ENCODE measurements at places on chromosomes 16 and 17. TPM values are rescaled to one million over a fixed set of nuclear protein-coding genes. Genes with fewer than 3 reads are reported as not detected.

DNA sequence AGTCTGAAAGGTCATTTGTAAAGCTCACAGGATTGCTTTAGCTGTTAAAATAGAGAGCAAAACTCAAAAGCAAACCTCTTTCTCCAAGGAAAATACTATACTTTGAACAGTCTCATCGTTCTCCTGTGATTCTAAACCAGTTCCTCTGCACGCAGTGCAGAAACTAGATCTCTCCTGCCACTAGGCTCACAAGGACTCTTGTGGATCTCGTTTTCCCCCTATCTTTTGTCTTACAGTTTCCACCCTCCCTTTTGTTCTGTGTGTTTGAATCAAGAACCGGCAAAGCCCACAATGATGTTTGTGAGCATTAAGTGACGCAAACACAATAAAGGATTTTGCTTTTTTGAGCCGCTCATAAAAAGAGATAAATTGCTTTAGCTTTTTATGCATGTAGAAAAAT lies 1103.5 kb upstream of the RBFOX1 start:
- no peak overlapping the region for H3K4me3 ChIP-seq
- H3K27me3 ChIP-seq, result no peaks in the 10 kb centered on the region
- no peaks in the 10 kb centered on the region for H3K36me3 ChIP-seq
- H3K27ac ChIP-seq, result no peak overlapping the region
- no peaks in the 10 kb centered on the region for H3K4me1 ChIP-seq

- H3K36me3 ChIP-seq, result peaks cover 9% of the 10 kb centered on the region
- H3K4me1 ChIP-seq, result peaks cover 20% of the 10 kb centered on the region
- H3K27me3 ChIP-seq, result no peaks in the 10 kb centered on the region
- no peak for DNase-seq
- peak overlapping the region; percentile 69 for H3K27ac ChIP-seq
Observed at GRCh38 chr17:18981335-18981641, 23.3 kb downstream of the FAM83G start.

DNA sequence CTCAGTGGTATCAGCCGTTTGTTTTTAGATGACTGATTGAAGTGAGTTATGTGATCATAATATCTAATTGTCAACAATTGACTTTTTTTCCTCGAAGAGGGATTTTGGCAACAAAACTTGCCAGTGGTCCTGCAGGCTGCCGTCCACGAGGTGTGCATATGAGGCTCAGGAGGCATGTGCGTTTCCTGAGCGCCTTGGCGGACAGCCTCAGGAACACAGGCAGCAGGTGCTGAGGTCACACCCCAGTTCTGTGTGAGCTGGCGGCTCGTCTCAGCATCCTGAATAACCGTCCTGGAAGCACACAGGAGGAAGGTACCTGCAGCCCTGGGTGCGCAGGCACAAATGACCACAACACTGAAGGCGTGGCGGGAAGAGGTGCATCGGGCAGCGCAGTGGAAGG lies 11.7 kb downstream of the SPG7 start:
- no peaks in the 10 kb centered on the region for H3K4me1 ChIP-seq
- peaks cover 31% of the 10 kb centered on the region for H3K36me3 ChIP-seq
- H3K4me3 ChIP-seq, result no peak overlapping the region
- H3K27ac ChIP-seq, result no peak overlapping the region
- H3K27me3 ChIP-seq, result no peaks in the 10 kb centered on the region

GRCh38 chr17:8552577-8553320 lies 77.8 kb downstream of the MYH10 start:
- peaks cover 2% of the 10 kb centered on the region for H3K4me1 ChIP-seq
- H3K27me3 ChIP-seq, result no peaks in the 10 kb centered on the region
- DNase-seq, result no peak

- no peak for DNase-seq
- no peaks in the 10 kb centered on the region for H3K4me1 ChIP-seq
Observed at GRCh38 chr17:34519282-34519681, 60.1 kb upstream of the TMEM132E start.

PPP1R1B gene
- 0.26 TPM for total RNA-seq

CACNA1G gene
- 0.99 TPM for total RNA-seq

TBC1D3H gene
- total RNA-seq, result not detected

All from fibroblast of lung (primary cell).